ENCODE measurements at places on chromosomes 4 and X.

- DNase-seq: no peak
Observed at GRCh38 chrX:6694977-6695376, 160.1 kb upstream of the VCX3A start.

DNA sequence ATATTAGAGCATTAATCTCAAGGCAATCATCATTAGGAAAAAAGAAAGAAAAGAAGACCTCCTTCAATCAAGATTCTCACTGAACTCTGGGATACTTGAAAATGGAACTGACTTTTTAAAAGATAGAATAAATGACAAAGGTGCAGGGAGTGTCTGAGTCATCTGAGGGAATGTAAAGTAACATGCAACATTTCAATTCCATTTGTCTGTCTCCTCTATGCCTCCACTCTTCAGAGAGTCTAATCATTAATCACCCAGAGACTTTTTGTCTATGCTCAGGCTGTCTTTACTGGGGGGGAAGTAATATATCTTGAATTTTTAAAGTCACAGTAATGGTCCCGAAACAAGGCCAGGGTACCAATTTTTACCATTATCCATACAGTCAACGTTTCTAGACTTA, 55.0 kb upstream of the PACRGL start:
- no peak for DNase-seq

DNA sequence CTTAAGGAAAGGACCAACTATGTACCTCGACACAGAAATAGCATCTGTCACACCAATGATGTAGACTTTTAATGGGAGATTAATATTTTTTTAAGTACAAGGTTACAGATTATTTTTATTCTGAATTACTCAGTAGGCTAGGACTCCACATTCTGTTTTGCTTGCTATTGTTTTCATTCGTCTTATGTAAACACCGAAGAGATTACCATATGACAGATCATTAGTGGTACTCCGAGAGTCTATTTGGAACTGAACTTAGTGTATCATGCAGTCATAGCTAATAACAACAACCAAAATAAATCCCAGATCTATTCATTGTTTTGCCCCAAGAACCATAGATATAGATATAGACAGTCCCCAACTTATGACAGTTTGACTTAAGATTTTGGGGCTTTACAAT, 139.7 kb upstream of the SPRY1 start:
- DNase-seq: no peak

DNA sequence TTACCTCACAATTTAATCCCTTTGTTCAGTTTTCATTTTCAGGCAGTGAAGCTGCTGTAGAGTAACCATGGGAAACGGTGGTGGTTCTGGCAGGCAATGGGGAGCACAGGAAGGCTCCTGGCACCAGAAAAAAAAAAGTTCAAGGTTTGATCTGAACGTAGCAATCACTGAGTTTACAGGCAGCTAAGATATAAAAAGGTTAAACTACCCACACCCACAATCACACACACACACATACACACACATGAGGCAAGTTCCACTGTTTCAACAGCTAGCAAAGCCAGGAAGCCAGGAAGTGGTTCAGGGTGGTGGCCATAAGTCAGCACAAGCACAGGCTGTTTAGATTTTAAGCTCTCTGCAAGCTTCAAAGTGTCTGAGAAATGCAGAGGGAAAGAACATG, at the start of gene SULT1B1:
SULT1B1 (minus strand) TSS at position 166 of the 400 bp plus-strand sequence. CDS start 5,403 bp downstream, outside the sequence.
- no peak for DNase-seq

- DNase-seq: no peak
Observed at GRCh38 chrX:5746231-5746630, 482.4 kb downstream of the NLGN4X start.

GRCh38 chr4:78518561-78518960, 33.0 kb upstream of the ANXA3 start:
- DNase-seq: no peak

DNA sequence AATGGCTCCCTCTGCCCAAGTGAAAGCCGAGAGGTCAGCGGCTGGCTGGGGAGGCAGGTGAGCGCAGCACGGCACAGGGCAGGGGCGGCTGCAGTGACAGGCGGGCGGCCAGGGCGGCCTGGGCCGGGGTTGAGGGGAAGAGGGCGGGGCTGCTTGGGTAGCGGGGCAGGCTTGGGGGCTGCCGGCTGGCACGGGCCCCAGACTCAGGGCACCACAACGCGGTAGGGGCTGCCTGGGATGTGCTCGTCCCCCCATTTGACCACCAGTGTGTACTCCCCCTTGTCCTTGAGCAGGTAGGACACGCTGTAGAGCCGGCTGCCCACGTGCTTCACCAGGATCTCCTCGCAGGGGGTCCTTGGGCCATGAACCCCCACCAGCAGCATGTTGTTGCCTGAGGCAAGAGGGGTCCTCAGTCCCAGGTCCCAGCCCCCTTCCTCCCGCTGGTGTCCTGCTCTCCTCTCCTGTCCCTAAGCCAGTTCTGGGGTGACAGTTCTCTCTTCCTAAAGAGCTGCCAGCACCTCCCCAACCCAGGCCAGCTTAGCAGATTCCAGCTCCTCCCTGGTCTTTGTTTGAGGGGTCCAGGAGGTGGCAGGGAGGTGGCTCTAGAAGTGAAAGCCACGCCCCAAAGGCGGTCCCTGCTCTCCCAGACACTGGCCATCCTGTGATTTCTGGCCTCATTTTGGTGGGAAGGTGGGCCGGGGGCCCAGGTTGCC, 25.6 kb downstream of the FLNA start:
- DNase-seq: no peak

DNA sequence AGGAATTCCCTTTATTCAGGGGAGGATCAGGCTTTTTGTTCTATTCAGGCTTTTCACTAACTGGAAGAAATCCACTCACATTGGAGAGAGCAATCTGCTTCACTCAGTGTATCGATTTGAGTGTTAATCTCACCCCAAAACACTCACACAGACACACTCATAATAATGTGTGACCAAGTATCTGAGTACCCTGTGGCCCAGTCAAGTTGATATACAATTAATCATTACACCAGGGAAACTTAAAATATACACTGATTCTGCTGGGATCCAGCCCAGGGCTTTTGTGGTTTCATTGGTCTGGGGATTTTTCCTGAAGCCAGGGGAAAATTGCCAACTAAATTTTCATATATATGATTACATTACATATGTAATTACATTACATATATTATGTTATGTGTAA, 44.0 kb upstream of the GATB start:
- DNase-seq: no peak

GRCh38 chr4:146458594-146458993, 63.1 kb downstream of the SLC10A7 start:
- DNase-seq: no peak

GRCh38 chr4:101345271-101345595, 2.1 kb downstream of the PPP3CA start:
- no peak for DNase-seq

GRCh38 chrX:13051529-13052172, 7.2 kb upstream of the FAM9C start:
- peak; percentile 71 for DNase-seq

GRCh38 chrX:113305496-113305895, 464.9 kb upstream of the AMOT start:
- DNase-seq: no peak

- peak; percentile 35 for DNase-seq
Observed at GRCh38 chrX:19904778-19905367, 17.5 kb upstream of the SH3KBP1 start.

- no peak for DNase-seq
Observed at GRCh38 chr4:157231525-157231924, 11.0 kb downstream of the GRIA2 start.

- no peak for DNase-seq
Observed at GRCh38 chr4:335515-335914, 2.1 kb upstream of the ZNF141 start.

- no peak for DNase-seq
Observed at GRCh38 chrX:140723121-140723715, 13.7 kb downstream of the LINC00632 start.

- no peak for DNase-seq
Observed at GRCh38 chr4:37728064-37728463, 41.9 kb upstream of the RELL1 start.

- no peak for DNase-seq
Observed at GRCh38 chrX:72128881-72129280, 2.8 kb downstream of the RTL5 start.

GRCh38 chrX:135416546-135416945, 5.2 kb upstream of the SMIM10L2A start:
- no peak for DNase-seq

- DNase-seq: no peak
Observed at GRCh38 chrX:153875391-153876111, 10.4 kb downstream of the L1CAM start.

GRCh38 chr4:184313702-184314659, 96.3 kb upstream of the ENPP6 start:
- no peak for DNase-seq

GRCh38 chr4:55397520-55398321, 2.0 kb downstream of the TMEM165 start:
- no peak for DNase-seq

DNA sequence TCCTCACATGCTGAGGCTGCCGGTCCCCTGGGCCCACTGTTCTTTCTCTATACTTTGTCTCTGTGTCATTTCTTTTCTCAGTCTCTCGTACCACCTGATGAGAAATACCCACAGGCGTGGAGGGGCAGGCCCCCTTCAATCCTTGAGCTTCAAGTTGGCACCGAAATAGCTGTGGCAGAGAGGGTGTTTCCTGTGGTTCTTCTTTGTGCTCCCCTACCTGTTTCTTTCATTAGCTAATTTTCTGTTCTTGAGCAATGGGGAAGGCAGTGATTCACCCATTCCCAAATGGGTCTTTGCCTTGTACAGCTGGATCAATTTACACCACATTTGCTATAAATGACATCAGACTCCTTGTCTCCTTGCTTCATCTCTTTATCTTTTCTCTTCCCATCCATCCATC, 2.1 kb upstream of the CYSLTR1 start:
- DNase-seq: no peak

DNA sequence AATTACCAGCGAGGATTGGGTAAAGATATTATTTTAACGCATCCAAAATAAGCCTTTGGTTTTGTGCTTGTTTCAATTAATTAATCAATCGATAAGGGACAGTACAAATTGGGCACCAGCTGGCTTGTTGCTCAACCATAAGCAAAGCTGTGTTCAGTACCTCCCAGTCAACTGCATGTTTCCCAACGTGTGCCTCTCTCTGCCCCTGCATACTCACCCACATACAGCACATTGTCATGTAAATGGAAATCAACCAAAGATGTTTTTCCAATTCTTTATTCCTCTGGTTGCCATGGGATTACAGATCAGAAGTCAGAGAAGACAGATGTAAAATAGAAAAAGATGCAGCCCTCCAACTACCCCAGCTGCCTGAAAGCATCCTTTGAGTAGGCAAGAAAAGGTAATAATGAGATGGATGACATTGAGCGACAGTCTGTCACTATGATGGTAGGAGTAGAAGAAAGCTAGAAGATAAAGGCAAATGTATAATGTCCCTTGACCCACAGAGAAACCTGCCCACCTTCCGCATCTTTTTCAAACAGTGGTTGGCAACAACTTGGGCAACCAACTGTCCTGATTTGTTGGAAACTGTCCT, 92.7 kb upstream of the TSPAN7 start:
- DNase-seq: no peak

DNA sequence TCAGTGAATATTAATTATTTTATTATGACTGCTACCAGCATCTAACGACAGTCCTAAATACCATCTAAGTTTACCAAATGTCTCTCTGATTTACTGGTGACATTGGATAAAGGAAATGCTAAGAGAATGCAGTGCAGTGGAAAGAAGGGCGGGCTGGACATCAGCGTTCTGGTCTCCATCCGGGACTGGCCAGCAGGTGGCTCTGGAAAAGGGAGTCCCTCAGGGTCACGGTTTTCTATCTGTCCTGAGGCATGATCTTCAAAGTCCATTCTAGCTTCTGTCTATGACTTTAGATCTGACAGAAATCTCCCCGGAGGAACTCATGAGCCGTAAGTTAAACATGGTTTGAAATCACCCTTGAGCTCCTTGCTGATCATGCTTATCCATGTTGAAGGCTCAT, 3.3 kb downstream of the TRIM2 start:
- DNase-seq: no peak

GRCh38 chr4:38902695-38903094, 35.1 kb downstream of the FAM114A1 start:
- DNase-seq: peak; percentile 17

- DNase-seq: no peak
Observed at GRCh38 chr4:139839403-139840031, 173.9 kb downstream of the MGST2 start.

DNA sequence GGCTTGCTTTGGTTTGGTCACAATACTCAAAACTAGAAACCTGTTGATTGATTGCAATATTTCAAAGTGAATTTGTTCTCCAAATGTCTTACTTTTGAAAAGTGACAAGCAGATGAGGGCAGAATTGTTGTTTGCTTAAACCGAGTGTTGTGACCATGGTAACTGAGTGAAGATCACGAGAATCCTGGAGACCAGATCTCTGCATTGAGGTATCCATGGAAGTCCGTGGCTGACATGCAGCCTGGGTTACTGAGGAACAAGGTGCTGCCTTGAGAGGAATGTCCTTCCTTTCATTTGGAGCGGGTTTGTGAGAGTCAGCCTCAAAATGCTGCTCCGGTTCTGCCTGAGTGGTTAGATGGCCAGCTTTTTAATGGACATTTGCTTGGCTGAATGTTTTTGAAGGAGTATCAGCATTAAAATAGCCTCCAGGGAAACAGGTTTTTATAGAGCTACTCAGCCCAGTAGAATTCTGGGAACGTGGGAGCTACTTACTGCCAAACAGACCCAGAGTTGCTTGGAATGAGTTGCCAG, 31.3 kb downstream of the NYX start:
- no peak for DNase-seq

DNA sequence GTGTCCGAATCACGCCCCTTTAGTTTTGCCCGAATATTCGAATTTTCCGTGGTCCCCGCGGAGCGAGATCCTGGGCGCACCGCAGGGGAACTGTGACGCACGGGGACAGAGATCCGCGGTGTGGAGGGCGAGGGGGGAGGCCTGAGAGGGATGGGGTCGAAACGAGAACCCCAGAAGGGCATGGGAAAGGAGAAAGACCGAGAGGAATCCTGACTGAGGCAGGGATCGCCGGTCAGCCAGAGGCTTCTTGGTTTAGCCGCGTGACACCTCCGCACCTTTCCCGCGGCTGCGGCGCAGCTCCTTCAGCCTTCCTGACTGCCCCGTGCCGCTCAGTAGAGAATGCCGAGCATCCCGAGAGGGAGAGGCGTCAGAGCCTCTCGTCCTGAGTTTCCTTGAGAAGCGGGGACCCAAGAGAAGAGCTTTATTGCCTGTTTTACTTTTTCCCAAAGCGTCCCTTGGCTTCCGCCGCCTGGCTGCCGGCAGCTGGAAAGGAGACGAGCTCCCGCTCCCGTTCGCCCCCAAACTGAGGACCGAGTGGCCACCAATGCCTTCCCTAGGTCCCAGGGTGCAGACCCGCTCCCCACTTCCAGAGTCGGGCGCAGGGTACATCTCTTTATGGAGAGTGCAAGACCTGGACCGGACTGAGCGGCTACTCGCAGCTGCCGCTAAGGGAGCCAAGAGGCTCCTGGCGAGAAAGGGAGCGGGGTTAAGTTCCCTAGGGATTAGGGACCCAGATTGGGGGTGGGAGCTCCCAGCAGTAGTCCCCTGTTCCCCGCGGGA, 911 bp upstream of the GPR50 start:
- DNase-seq: no peak

GRCh38 chrX:74325130-74326059, 21.4 kb downstream of the ZCCHC13 start:
- DNase-seq: peak; percentile 27

GRCh38 chr4:24026596-24026995, 136.7 kb upstream of the PPARGC1A start:
- DNase-seq: no peak

All from COR-L47 (cell line).